SHP77 treated with DMSO at 0.1 percent for 48 hours (cell line): ENCODE measurements at places on chromosomes 2 and 18.
A peak's percentile ranks its signal among the peaks of the same experiment; 100 is the strongest.

DNA sequence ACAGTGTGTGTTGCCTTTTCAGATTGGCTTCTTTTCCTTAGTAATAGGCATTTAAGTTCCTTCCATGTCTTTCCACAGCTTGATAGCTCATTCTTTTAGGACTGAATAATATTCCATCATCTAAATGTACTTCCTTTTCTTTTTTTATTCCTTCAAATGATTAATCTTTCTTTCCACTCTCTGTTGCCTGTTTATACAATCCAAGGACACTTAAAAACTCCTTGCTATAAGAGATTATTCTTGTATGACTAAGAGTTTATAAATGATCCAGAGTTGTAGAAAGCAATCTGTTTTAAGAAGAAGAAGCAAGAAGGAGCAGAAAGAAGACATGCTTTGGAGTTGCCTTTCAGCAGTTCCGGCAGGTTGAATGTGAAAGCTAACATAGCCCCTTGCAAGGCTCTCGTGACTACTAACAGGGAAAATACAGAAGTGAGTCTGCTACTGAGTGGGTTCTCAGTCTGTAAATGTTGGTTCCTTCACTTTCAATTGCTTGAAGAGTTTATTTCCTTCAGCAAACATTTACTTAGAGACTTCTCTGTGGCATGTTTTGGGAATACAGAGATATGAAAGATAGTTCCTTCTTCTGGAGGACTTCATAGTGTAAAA, 123.0 kb downstream of the PMAIP1 start:
- DNase-seq = no peak

GRCh38 chr2:217399291-217399690, 539.4 kb upstream of the TNP1 start:
- no peak for DNase-seq

DNA sequence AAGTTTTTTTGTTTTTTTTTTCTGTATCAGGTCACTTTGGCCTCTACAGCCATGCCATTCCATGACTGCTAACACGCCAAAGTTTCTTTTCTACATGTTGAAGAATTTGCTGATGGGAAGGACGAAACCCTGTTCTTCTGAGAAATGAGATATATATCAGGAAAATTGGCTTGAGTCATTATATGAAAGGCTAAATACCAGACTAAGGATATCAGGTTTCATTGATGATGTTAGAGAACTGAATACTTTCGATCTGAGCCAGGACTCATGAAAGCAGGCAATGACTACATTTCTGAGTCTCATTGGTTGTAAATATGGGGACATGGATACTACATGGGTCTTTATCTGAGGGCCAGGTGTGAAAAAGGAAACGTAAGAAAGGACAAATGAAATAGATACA, 181.4 kb downstream of the OSR1 start:
- DNase-seq = no peak

- DNase-seq = no peak
Observed at GRCh38 chr2:54614819-54615218, 108.6 kb upstream of the EML6 start.

DNA sequence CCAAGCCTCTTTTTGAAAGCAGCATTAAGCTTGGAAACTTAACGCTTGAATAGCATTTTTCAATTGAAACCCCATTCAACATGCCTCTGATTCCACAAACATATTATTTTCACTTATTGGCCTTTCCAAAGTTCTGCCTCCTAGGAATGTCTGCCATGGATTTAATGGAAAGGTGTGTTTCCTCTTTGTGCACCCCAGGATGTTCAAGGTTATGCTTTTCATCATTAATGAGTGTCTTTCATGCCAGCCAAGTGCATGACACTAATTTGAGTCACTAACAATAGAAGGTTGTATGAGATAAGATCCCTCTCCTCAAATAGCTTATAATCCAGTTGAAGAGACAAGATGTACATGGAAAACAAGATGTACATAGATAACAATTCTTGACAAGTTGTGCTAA, 84.7 kb downstream of the ALPK2 start:
- DNase-seq = no peak

DNA sequence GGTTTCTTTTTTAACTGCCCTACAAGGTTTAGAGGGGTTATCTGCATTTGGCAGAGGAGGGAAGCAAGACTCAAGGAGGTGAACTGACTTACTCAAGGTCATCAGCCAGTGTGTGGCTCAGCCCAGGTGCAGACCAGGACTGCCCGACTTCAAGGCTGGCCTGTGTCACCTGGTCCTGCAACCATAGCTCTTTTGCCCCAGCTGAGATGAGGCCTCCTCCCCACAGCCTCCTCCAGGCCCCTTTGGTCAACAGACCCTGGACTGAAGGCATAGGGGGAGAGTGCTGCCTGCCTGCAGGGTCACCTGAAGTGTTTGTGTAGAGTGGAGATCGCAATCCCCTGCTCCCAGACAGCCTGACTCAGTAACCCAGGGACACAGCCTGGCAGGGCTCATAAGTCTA, 168.5 kb upstream of the GLI2 start:
- DNase-seq = no peak

- peak; percentile 24 for DNase-seq
Observed at GRCh38 chr2:136248242-136248641, 130.3 kb upstream of the CXCR4 start.

GRCh38 chr2:185128996-185129395, 530.7 kb downstream of the ZNF804A start:
- no peak for DNase-seq

- no peak for DNase-seq
Observed at GRCh38 chr18:35470435-35470834, 27.3 kb downstream of the INO80C start.

DNA sequence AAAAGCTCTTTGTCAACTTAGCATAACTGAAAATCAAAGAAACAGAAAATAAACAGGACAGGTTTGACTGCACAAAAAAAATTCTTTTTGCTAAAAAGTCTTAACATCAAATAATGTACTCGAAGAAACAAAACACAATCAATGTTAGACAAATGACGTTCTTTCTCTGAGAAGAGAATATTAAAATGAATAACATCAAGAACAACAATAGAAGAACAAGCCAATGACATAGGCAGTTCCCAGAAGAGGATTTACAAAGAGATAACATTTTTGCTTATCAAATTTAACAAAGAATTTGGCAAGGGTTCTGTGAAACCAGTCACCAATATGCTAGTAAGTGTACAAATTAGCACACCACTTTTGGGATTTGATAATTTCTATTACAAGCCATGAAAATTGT, 5.8 kb downstream of the GPR55 start:
- DNase-seq = no peak

GRCh38 chr2:162232027-162232426, 11.2 kb downstream of the FAP start:
- no peak for DNase-seq

- no peak for DNase-seq
Observed at GRCh38 chr18:8391068-8391467, 218.2 kb upstream of the RAB12 start.

GRCh38 chr2:162838136-162838497, 450 bp downstream of the KCNH7 start:
- DNase-seq = no peak
